ENCODE measurements at places on chromosomes 3 and 15. TPM values are rescaled to one million over a fixed set of nuclear protein-coding genes. Genes with fewer than 3 reads are reported as not detected.

DNA sequence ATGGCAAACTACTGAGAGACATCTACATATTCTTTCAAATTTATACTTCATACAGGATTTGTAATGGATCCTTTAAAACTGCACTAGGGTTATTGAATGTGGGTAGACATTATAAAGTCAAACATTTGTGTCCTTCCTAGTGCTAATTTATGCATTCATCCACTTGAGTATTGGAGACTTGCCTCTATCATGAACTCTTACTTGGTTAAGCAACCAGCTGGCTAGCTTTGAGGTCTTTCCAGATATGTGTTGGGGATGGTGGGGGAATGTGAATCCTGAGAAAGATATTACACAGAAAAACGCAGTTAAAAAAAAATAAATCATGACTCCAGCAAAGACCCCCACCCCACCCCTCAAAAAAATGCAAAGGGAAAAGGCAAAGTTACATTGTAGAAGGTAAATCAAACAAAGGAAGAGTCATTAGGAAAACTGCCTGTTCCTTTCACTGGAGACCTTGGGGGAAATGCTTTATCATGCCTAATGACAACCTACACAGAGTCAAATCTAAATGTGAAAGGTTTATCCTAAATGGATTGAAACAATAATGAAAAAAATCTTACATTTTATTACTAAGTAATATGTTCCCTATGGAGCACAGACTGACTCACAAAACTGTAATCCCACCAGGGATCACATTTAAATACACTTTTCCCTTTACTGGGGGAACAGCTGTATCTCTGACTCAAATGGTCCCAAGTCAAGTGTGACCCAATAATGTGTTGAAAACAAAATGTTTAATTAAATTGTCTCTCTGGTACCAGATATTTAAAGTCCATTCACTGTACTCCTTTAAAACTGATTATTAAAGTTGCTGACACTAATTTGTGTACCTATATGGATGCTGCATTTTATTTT lies 522.3 kb downstream of the ROBO1 start:
- no peak for DNase-seq

DNA sequence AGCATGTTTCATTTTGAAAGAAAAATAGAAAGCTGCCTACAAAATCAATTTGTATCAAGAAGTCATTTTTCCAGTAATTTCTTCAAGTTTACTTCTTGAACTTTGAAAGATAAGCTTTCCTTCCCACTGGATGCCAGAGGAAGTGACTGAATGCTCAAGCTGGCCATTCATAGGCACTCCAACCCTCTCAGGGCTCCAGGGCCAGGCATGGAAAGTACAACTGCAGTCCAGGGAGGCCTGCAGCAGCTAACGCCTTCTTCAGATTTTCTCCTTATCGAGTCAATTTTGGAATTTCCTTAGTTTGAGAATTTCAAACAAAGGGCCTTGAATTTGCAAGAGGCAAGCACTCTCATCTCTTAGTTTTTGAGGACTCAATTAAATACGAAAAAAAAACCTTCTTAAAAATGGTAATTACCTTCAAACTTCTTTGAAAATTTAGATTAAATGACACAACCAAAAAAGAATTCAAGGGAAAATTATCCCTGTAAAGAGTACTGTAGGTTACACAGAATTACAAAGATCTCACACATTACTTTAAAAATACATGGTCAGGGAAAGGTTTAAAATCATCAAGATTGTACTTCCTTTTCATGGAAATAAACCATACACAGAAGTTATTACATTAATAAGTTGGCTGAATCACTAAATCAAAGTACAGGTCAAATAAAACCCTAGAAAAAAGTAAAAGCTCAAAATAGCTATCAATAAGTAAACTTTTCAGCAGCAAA lies 2.5 kb downstream of the UBP1 start:
- DNase-seq, result no peak

GRCh38 chr3:149967086-149967685 lies 3.5 kb downstream of the PFN2 start:
- DNase-seq, result no peak

DNA sequence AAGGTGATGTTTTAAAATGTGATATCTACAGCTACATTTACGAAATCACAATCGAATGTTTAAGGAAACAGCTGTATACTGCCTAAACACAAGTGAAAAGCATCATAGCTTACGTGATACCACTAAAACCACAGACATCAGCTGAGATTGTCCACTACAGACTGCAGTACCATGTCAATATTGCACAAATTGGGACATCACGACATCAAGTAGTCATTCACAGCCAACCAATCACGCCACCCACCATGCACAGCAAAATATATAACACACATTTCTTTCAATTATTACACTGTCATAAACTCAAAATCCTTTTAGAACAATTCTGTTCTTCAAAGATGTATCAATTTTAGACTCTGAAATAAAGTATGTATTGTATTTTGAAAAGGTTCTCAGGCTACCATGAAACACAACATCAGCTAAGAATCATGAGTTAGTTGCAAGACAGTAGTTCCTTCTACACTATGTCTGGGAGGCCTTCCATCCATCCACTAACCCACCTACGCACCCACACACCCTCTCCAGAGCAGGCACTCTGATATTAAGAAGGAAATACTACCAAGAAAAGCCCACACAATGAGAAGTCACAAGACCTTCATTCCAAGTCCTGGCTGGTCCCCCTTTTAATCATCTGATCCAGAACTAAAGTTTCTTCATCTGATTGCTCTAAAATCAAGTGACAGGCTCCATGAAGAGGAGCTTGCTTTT lies 3.1 kb downstream of the DMXL2 start:
- DNase-seq, result no peak

The C3orf70 gene
- not detected for polyA plus RNA-seq

The CLRN1 gene
- not detected for polyA plus RNA-seq

All from naive thymus-derived CD8-positive, alpha-beta T cell (primary cell).